CD8-positive, alpha-beta T cell (primary cell): ENCODE measurements at places on chromosomes 3 and 15. TPM values are rescaled to one million over a fixed set of nuclear protein-coding genes. Genes with fewer than 3 reads are reported as not detected.
A peak's percentile ranks its signal among the peaks of the same experiment; 100 is the strongest.

Gene RNF7
- total RNA-seq: 83.9 TPM

Gene CCNDBP1
- 80.3 TPM for total RNA-seq

Gene NEK11
- total RNA-seq: 3.8 TPM

Gene SLC6A11
- not detected for total RNA-seq

DNA sequence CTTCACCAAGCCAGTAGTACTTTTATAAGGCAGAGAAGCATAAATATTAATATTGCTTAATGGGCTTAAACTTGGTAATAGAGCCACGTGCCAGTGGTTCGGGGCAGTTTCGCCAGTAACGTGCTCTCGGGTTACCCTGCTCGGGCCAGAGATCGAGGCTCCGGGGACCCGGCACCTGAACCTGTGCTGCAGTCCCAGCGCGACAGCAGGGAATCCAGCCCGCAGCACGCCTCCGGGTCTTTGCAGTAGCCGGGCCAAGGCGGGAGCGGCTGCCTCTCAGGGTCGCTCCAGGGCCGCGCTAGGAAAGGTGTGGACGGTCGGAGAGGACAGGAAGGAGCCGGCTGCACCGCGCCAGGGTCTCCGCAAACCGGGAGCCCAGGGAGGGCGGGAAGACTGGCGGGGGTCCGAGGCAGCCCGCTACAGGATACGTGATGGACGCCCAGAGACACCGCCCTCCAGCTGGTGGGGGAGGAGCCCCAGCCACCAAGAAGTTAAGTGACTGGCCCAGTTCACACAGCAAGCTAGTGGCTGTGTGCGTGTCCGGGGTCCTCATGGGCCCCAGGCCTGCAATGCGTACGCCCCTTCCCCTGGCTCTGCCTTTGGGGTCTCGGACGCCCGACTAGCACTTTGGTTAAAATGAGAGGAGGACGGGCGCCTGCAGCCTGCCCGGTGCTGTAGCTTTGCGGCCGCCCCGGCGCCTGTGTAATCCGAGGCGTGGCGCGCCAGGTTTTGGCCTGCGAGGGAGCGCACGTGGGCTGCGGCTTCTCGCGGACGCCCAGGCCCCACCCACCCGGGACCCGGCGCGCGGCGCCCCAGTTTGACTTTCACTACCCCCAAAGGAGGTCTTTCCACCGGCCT is 1.2 kb upstream of the PDE8A start:
- DNase-seq: peak; percentile 91

DNA sequence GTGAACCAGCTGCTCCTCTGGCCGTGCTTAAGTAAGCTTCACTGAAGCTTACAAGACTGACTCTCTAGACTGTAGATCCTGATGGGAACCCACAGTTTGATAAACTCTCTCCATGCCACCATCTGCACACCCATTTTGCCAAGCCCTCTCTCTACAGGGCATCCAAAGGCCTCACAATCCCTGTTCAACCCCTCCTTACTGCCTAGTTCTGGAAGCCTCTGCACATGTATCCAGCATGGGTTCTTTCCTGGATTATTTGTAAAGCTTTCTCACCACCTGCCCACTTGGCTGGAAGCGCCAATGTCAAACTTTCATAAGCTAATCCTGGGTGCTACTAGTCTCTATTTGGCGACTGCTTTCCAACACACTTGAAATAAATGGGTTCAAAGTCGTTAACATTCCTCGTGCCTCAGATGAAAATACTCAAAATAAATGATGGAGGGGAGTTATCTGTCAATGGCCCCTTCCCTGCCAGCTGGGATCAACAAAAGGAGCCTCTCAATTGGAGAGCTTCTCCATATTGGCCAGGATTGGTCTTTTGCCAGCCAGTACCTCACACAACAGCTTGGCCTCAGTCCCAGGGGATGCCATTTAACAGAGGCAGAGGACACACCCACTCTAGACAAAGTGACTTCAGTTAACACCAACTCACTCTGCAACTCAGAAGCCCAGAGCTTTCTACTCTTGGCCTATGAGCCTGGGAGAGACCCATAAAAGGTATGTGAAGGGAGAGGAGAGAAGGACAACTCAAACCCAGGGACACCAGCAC is 48.1 kb downstream of the SH3BP5 start:
- no peak for DNase-seq

- DNase-seq: no peak
Measured at GRCh38 chr3:38583688-38584087, 65.8 kb downstream of the SCN5A start.

DNA sequence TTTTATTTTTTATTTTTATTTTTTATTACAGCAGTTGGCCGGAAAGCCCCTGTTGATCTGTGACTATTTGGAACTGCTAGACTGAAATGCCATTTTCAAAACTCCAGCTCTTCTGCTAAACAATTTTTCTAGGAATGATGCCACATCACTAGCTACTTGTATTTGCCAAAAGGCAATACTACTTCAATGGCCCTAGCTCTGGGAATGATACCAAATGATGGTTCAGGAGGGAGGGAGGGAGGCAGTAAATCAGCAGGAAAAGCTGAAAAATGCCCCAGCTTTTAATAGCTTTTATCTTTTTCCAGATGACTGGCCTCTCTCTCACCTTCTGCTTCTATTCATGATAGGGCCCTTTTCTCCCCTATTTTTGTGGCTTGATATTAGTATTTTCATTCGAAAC is 2.6 kb upstream of the CHL1 start:
- no peak for DNase-seq

- DNase-seq: no peak
Measured at GRCh38 chr15:49830391-49830790, 209.5 kb downstream of the DTWD1 start.

DNA sequence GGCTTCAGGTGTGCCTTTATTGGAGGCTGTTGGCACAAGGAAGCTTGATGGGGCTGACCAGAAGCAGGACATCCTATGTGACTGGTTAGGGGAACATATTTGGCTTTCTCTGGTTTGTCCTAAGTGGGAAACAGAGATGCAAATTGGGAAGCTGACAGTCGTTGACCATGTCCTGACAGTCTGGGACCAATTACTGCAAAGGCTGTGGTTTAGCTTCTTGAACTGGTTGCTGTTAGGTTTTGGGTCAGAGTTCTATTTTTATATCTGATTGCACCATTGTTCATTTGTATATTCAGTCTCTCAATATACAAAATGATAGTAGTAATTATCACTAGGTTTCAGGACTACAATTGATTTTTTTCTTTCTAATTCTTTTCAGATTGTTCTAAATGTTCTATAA is 36.8 kb downstream of the SNTN start:
- no peak for DNase-seq

- DNase-seq: peak; percentile 31
Measured at GRCh38 chr15:76336254-76337058, at the start of gene ISL2. TSS of gene ISL2 (plus strand) at chr15:76336773. CDS start at chr15:76336884, 111 bp downstream.

DNA sequence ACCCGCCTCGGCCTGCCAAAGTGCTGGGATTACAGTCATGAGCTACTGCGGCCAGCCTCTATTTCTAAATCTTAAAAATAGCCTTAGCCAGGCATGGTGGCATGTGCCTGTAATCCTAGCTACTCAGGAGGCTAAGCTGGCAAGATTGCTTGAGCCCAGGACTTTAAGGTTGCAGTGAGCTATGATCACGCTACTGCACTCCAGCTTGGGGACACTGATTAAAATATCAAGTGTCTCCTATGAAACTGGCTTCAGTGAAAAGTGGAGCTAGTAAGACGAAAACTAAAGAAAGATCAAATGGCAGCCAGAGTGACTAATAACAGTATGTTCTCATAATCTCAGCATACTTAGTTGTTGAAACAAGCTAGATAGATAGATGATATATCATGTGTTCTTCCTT is 112.5 kb downstream of the STT3B start:
- no peak for DNase-seq

DNA sequence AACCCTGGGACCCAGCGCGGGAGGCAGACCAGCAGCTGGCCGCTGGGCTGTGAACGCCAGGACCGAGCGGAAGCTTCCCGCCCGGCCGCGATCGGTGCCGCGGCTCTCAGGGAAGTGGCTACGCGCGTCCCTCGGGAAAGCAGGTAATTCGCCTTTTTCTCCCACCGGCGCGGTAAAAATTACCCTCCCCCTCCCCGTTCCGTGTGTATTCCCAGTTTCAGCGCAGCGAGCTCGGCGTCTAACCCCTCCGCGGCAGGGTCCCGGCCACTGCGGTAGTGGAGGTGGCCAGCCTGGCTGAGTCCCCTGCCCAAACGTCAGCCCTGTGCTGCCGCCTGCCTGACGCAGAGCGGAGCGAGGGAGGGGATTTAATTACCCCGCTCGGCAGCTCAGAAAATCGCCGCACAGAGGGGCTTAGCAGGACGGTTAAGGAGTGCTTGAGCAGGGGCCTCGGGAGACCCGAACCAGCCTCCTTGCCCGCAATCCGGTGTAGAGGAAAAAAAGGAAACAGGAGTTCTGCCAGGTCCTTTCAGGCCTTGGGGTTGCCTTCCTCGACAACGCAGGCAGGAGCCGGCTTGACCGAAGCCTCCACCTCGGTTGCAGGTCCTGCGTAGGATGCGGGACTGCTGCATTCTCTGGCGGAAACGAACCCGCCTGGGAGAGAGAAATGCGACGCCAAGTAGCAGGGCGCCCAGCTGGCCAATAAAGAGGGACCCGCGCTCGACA is 2.9 kb downstream of the GATA2 start:
- DNase-seq: no peak

GRCh38 chr3:137217733-137218132 is 259.9 kb downstream of the IL20RB start:
- no peak for DNase-seq
